ENCODE measurements at places on chromosomes 4 and X.
A peak's percentile ranks its signal among the peaks of the same experiment; 100 is the strongest.

DNA sequence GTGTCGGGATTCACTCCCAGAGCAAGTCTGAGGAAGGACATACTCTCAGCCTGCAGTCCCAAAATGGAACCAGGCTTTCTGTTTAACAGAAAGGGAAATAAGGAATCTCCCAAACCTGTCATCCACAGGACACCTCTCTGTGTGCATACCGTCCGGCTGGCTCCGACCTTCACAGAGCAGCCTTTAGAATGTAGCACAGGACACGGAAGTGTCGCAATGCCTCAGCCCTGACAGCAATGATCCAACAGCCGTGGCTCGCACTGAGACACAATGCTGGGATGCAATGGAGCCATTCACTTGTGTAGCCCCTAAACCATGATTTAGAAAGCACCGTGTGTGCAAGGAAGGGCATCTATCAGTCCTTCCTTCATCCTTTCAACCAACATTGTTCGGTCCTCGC is 15.5 kb upstream of the HELT start:
- no peak for DNase-seq

DNA sequence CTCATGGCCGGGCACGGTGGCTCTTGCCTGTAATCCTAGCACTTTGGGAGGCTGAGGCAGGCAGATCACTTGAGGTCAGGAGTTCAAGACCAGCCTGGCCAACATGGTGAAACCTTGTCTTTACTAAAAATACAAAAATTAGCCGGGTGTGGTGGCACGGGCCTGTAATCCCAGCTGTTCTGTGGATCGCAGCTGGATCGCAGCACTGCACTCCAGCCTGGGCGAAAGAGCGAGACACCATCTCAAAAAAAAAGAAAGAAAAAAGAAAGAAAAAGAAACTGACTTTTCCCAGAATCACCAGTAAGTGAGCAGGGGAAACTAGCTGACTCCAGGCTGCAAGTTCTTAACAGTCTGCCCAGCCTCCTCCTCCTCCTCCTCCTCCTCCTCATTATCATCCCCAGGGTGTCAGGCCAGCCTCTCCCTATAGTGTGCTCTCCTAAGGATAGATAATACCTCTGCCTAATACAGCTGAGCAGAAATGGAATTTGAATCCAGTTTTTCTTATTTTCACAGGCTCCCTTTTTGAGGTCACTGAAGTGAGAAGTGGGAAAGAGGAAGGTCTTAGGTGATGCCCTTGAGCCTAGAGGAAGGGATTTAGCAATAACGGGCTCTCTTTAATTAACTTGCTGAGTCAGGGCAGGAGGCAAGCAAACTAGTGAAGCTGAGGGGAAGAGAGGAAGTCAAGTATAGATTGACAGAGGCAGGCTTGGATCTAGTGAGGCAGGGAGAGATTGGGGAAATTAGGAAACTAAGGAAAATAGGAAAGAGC is 11.8 kb upstream of the ELF2 start:
- no peak for DNase-seq

- DNase-seq, result peak; percentile 18
These were observed 54.2 kb downstream of the TMA16 start for GRCh38 chr4:163548481-163549243.

GRCh38 chr4:55507612-55508011 is 39.1 kb downstream of the CLOCK start:
- no peak for DNase-seq

- no peak for DNase-seq
These were observed 132.4 kb downstream of the ENOX2 start for GRCh38 chrX:130770615-130771014.

GRCh38 chr4:1685235-1686150 is 1.4 kb upstream of the FAM53A start:
- DNase-seq, result no peak

DNA sequence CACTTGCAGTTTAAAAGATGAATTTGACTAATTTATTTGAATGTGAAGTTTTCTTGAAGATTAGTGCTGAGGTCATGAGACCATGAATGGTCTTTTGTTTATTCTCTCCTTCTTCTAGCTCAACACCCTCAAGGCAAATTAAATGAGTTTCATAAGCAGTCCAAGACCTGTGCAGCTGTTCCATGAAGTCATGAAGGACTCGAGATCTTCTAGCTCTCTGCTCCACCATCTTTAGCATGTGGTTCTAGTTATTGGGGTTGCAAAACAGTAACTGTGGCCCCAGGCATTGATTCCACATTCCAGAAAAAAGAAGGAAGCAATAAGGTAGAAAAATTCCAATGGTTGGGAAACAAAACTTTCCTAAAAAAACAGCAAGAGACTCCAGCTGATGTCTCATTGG is 84.2 kb upstream of the HS3ST1 start:
- no peak for DNase-seq

- no peak for DNase-seq
These were observed 101.4 kb downstream of the ARHGAP10 start for GRCh38 chr4:147833254-147833653.

DNA sequence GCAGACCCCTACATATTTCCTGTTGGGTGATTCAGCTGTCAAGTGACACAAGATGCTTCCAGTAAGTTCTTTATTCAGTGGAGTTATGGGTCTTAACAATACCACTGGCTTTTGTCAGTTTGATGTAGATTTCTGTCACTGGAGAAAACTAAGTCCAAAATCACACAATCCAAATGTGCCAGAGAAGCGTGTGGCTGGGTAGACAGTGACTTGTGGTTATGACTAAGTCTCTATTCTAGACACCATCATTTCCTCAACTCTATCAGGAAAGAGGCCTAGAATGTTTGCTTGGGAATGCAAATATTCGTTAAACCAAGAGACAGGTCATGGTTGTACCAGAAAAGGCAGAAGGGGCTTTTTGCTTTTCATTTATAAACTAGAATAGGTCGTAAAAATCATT is 54.4 kb upstream of the HS3ST1 start:
- DNase-seq, result no peak

DNA sequence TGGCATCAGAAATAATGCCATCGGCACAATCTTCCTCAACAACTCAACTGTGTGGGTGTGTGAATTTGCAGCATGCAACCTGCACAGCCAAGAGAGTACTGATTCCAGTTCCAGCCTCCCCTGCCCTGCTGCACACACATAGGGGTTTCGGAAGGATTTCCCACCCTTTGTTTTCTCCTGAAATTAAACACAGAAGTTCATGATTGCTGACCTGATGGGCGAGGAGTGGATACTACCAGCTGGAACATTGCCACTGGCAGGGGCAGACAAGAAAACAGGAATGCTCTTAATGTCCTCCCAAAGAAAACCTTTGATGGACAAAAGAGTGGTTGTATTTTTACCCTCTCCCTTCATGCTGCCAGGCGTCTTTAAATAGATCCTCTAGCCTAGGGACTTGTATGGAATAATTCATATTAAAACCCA is 4.8 kb downstream of the NDP start:
- DNase-seq, result no peak

GRCh38 chr4:2042204-2042946 is 16.8 kb upstream of the NAT8L start:
- DNase-seq, result peak; percentile 51

- DNase-seq, result no peak
These were observed 76.2 kb downstream of the UNC5C start for GRCh38 chr4:95472534-95472933.

DNA sequence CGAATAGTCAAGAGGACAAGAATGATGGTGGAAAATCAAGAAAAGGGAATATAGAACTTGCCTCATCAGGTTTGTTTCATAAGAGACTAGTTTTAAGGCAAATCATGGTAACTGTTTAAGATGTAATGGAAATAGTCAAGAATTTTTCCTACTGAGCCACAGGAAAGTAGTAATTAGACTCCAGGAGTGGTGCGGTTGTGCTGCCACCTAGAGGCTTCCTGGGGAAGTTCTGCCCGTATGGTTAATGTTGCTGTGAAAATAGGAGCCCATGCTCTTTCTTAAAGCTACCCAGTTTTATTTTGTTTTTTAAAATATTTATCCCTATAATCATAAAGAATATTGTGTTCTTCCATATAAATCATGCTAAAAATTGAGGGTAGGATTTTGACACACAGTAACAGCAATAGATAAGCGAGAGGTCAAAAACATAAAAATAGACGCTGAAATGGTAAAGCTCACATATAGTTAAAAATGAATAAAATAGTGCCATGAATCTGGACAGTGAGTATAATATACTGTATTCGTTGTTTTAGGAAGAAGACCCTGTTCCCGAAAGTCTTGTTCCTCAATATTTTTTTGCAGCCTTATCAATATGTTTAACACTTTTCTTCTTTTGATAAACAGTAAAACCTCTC is 87.0 kb downstream of the PHOX2B start:
- peak; percentile 49 for DNase-seq

DNA sequence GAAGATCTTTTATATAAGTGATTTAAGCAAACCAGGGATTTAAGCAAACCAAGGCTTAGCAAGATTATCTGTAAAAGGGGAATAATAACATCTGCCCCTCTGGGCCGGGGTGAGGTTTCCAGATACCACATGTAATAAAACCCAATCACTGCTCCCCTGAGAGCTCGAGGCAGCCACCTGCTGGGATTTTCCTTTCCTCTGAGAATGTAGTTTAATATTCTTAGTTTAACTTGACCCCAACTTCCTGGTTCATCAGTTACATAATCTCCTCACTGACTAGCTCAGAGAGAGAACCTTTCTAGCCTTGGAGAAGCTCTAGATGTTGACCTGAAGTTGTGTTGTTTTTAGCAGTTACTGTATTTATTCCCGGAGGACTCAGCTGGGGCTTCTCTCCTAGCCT is 322.4 kb downstream of the ARHGAP10 start:
- DNase-seq, result peak; percentile 9

DNA sequence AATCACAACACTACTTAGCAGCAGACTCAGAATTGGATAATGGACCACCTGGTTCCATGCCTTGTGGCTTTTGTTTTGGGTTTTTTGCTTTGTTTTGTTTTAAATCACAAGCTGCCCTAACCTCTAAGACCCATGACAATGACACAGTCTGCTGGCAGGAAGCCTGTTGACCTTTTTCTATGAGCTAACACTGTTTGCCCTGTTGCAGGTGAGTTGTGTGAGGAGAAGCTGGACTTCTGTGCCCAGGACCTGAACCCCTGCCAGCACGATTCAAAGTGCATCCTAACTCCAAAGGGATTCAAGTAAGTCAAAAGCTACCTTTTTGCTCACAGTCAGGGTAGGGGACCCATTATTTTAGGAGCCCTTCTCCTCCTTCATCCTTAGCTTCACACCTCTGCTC is 110.8 kb upstream of the PACRGL start:
- DNase-seq, result no peak

- DNase-seq, result no peak
These were observed 600 bp downstream of the POU3F4 start for GRCh38 chrX:83508526-83509253.

- DNase-seq, result no peak
These were observed 70.7 kb downstream of the ANKRD50 start for GRCh38 chr4:124641715-124642381.

DNA sequence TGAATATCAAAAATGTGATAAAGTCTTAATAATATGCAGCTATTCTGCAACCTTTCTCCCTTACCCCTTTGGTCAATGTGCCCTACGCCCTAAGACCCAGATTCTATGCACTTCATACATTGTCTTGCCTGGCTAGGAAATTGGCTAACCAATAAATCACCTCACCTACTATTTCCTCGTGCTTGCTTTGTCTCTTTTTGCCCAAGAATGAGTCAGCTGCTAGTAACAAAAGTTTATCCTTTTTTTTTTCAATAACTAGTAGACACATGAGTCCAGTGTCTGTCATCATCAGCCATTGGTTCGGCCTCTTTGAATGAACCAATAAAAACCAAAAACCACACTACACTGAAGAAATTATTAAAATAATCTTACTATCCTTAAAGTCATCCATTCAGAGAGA is 387.1 kb downstream of the PPP3CA start:
- no peak for DNase-seq

DNA sequence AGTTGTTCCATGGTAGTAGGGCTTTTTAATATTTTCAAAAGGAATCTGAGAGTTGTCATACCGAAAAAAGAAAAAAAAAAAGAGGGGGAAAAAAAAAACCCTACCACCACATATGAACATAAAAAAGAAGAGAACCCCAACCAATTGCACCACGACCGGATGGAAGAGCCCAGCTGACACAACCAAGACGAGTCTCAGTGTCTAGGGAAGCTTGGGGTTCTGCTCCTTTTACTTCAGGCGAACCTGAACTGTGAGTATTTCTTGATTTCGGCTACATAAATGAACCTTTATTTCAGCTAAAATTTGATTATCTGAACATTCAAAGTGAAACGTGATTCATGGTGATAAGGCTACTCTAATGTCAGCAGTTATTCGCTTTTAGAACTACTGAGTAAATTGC is at the start of gene GPR34:
GPR34 (plus strand) TSS at position 139 of the 400 bp plus-strand sequence. CDS start 6,661 bp downstream, outside the sequence.
- no peak for DNase-seq

GRCh38 chr4:76055016-76055415 is 19.1 kb upstream of the CXCL11 start:
- DNase-seq, result no peak

GRCh38 chrX:150200820-150201287 is 162.3 kb upstream of the MAMLD1 start:
- peak; percentile 69 for DNase-seq

- no peak for DNase-seq
These were observed 167.4 kb downstream of the GABRB1 start for GRCh38 chr4:47198791-47199190.

DNA sequence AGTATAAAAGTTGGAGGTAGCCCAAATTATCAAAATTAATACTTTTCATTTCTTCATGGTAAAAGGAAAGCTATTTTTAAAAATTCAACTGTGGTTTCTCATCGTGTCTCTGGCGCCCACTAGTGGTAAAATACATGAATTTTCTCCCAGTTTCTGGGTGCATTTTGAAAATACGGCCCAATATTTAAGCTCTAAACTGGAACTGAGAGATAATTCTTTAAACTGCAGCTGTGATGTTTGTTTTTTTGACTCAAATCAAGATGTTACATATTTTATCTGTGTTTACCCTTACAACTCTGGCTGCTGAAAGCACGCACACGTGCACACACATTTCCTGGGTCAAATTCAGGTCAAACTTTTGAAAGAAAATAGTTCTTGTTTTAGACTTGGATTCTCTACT is 123.9 kb upstream of the ACSL4 start:
- peak; percentile 5 for DNase-seq

DNA sequence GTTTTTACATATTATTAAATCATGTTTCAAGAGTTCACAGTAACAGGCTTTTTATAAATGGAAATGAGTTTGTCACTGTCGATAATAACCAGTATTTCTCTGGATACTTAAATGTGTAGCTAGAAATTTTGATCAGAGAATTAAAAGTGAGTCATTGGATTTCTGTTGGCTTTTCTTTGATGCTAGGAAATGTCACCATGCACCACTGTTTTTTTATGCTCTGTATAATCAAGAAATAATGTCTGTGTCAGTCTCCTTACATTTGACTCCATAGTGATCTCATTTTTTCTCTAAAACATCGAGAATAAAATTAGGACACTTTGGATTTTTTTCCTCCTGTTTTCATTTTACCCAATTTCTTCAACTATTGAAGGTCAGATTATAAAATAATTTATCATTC is 234.2 kb downstream of the RAPGEF2 start:
- DNase-seq, result no peak

- no peak for DNase-seq
These were observed 38.2 kb downstream of the F11 start for GRCh38 chr4:186304216-186304615.

Measured in DND-41 (cell line).